ENCODE measurements at places on chromosomes 7 and 10.

GRCh38 chr7:148385009-148385682 lies 205.4 kb upstream of the C7orf33 start:
- no peak overlapping the region for H3K27ac ChIP-seq
- H3K4me3 ChIP-seq, result no peak overlapping the region
- no peak for DNase-seq
- H3K4me1 ChIP-seq, result no peaks in the 10 kb centered on the region
- H3K27me3 ChIP-seq, result no peaks in the 10 kb centered on the region

DNA sequence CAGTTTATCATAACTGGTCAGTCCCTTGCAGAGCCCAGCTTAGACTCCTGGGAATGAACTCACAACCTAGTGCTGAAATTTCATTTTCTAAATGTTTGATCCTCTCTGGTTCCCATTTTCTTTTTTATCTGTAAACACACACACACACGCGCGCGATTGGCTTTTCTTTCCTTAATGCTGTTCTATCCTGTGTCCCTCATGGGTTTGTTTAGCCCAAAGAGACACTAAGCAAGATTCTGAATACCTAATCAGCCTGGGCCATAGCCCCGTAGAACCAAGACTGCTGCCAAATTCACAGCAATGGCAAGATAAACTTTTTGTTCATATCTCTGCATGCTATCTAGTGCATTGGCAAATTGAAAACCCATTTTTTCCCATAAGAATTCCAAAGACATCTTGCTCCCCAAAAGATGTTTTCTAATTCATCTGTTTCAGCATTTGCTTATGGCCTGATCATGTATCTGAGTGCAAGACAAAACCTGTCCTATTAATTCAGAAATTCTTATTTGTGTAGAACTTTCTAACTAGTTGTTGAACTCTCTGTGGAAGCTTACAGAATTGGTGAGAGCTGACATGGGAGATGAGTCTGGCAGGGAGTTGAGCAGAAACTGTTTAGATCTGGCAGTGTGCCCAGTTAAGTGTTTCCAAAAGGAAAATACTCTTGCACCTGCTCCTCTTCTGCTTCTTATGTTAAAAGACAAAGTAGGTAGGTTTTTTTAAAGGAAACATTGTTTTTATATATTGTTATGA lies 1.8 kb upstream of the IFIT1 start:
- peaks cover 19% of the 10 kb centered on the region for H3K4me1 ChIP-seq
- no peaks in the 10 kb centered on the region for H3K27me3 ChIP-seq
- H3K4me3 ChIP-seq, result no peak overlapping the region
- no peak for DNase-seq
- no peaks in the 10 kb centered on the region for H3K36me3 ChIP-seq
- H3K27ac ChIP-seq, result no peak overlapping the region

- no peak overlapping the region for H3K4me3 ChIP-seq
- no peaks in the 10 kb centered on the region for H3K36me3 ChIP-seq
- H3K4me1 ChIP-seq, result no peaks in the 10 kb centered on the region
- H3K27me3 ChIP-seq, result no peaks in the 10 kb centered on the region
These were observed 47.2 kb upstream of the CCDC3 start for GRCh38 chr10:13048762-13049161.

DNA sequence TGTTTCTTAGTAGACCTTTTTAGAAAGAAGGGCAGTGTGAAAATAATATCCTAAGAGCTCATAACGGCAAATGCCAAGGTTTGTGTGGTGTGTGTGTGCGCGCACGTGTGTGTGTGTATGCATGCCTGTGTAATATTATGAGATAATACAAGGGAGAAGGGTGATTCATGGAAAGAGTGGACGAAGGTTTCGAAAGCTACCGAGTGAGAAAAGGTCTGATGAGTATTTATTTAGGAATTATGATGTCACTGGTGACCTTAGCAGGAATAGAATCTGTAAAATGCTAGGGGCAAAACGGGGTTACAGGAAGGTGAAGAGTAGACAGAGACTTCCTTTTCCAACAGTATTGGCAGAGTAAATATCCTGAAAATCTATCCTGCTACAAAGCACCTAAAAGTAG lies 107.3 kb downstream of the AHR start:
- no peak overlapping the region for H3K27ac ChIP-seq
- DNase-seq, result no peak
- no peaks in the 10 kb centered on the region for H3K36me3 ChIP-seq
- no peak overlapping the region for H3K4me3 ChIP-seq

GRCh38 chr10:33237736-33238624 lies 96.5 kb downstream of the NRP1 start:
- no peak overlapping the region for H3K27ac ChIP-seq
- no peaks in the 10 kb centered on the region for H3K4me1 ChIP-seq
- H3K27me3 ChIP-seq, result no peaks in the 10 kb centered on the region
- H3K4me3 ChIP-seq, result no peak overlapping the region
- H3K36me3 ChIP-seq, result no peaks in the 10 kb centered on the region
- DNase-seq, result no peak
